ENCODE measurements at places on chromosomes 1 and 21. TPM values are rescaled to one million over a fixed set of nuclear protein-coding genes. Genes with fewer than 3 reads are reported as not detected.

F5 gene
- total RNA-seq, result 0.90 TPM

TAS1R1 gene
- not detected for total RNA-seq

IFFO2 gene
- 14.1 TPM for total RNA-seq

TSPEAR gene
- total RNA-seq, result 0.10 TPM

SRGAP2B gene
- total RNA-seq, result 28.3 TPM

LRRC38 gene
- total RNA-seq, result not detected

ALX3 gene
- not detected for total RNA-seq

ACTL8 gene
- total RNA-seq, result not detected

IL23R gene
- 0.31 TPM for total RNA-seq

SLAMF9 gene
- total RNA-seq, result not detected

S100A1 gene
- total RNA-seq, result 0.93 TPM

EXTL1 gene
- 1.0 TPM for total RNA-seq

SPATA45 gene
- total RNA-seq, result not detected

OPRD1 gene
- not detected for total RNA-seq

LRRC71 gene
- total RNA-seq, result 3.5 TPM

TFB2M gene
- 9.3 TPM for total RNA-seq

WNT9A gene
- total RNA-seq, result 4.6 TPM

KCNK1 gene
- total RNA-seq, result 16.3 TPM

NHLH1 gene
- 0.09 TPM for total RNA-seq

CFAP74 gene
- total RNA-seq, result 2.6 TPM

SPRR4 gene
- total RNA-seq, result not detected

LCE1F gene
- total RNA-seq, result not detected

AADACL3 gene
- total RNA-seq, result not detected

CASQ2 gene
- total RNA-seq, result 4.8 TPM

FMO4 gene
- 4.8 TPM for total RNA-seq

NKAIN1 gene
- total RNA-seq, result not detected

REG4 gene
- not detected for total RNA-seq

EGLN1 gene
- total RNA-seq, result 25.2 TPM

CHRM3 gene
- 6.7 TPM for total RNA-seq

C1orf167 gene
- total RNA-seq, result 14.4 TPM

LRRC40 gene
- total RNA-seq, result 12.0 TPM

UMODL1 gene
- total RNA-seq, result not detected

OR2T2 gene
- total RNA-seq, result not detected

TMEM201 gene
- total RNA-seq, result 9.1 TPM

PRKAA2 gene
- total RNA-seq, result 1.4 TPM

CLCNKB gene
- not detected for total RNA-seq

CA14 gene
- 0.18 TPM for total RNA-seq

ATP6V1G3 gene
- total RNA-seq, result not detected

MIXL1 gene
- 0.35 TPM for total RNA-seq

SLC30A1 gene
- 37.7 TPM for total RNA-seq

AKR1A1 gene
- total RNA-seq, result 183 TPM

CCDC185 gene
- total RNA-seq, result not detected

RBP7 gene
- 2.0 TPM for total RNA-seq

HES2 gene
- total RNA-seq, result 1.6 TPM

S100A14 gene
- total RNA-seq, result 152 TPM

CLCA1 gene
- total RNA-seq, result not detected

ETV3L gene
- total RNA-seq, result not detected
